ENCODE measurements at places on chromosomes 7 and 10.

GRCh38 chr7:1691601-1692514, 21.8 kb downstream of the ELFN1 start:
- no peak for DNase-seq

DNA sequence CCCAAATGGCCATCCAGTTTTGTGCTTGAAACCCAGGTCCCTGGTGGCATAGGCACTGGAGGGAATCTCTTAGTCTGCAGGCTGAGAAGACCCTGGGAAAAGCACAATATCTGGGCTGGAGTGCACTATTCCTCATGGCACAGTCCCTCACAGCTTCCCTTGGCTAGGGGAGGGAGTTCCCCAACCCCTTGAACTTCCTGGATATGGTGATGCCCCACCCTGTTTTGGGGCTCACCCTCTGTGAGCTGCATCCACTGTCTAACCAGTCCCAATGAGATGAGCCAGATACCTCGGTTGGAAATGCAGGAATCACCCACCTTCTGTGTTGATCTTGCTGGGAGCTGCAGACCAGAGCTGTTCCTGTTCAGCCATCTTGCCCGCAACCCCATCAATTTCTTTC, 19.8 kb upstream of the NAMPT start:
- DNase-seq, result no peak

GRCh38 chr7:87216701-87217508, 2.6 kb downstream of the TMEM243 start:
- no peak for DNase-seq

DNA sequence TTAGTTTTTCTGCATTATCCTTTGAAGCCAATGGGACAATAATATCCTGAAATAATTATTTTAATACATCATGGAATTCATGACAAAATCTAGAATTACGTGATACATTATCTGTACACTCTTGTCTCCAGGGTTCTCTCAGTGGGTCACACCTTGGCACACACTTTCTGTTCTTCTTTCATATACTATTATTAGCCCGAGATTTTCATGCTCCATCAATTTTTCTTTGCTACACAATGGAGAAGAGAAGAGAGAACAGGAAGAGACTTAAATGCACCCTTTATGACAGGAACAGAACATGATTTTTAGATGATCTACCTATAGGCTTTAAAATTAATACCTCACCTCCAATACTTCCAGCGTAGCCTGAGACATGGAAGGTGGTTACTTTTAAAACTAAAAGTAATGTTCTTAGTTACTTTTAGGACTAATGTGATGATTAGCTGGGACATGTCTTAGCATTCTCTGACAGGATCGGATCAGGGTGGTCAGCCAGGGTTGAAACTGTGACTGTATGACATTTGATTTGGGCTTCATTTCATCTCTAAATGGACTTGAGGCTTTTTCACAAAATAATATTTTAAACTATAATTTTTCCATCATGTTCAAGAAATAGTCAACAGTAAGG, 148.2 kb upstream of the WNT16 start:
- DNase-seq, result no peak

GRCh38 chr10:6918305-6918704, 338.2 kb upstream of the PRKCQ start:
- DNase-seq, result peak; percentile 67

DNA sequence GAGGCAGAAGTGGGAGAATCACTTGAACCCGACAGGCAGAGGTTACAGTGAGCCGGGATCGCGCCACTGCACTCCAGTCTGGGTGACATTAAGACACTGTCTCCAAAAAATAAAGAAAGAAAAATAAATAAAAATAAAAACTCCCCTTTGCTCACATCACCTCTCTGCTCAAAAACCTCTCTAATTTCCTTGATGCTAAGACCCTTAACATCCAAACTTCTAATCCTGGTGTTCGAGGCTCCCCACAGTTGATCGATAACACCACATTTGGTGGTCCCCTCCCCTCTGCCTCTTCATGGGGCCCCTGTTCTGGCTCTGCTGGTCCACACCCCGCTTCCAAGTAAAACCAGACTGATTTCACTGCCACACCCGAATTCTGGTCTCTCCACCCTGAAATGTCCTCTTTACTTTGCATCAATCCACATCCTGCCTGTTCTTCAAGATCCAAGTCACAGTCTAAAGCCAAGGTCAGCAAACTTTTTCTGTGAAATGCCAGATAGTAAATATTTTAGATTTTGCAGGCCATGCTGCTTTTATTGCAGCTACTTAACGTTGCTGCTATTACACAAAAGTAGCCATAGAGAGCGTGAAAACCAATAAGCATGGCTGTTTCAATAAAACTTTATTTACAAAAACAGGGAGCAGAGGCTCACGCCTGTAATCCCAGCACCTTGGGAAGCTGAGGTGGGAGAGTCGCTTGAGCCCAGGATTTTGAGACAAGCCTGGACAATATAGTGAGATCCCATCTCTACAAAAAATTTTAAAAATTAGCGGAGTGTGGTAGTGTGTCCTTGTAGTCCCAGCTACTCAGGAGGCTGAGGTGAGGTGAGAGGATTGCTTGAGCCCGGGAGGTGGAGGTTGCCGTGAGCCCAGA, 11.8 kb downstream of the MOSPD3 start:
- DNase-seq, result peak; percentile 90

- DNase-seq, result no peak
These were observed 87.6 kb downstream of the NOD1 start for GRCh38 chr7:30390736-30391636.

DNA sequence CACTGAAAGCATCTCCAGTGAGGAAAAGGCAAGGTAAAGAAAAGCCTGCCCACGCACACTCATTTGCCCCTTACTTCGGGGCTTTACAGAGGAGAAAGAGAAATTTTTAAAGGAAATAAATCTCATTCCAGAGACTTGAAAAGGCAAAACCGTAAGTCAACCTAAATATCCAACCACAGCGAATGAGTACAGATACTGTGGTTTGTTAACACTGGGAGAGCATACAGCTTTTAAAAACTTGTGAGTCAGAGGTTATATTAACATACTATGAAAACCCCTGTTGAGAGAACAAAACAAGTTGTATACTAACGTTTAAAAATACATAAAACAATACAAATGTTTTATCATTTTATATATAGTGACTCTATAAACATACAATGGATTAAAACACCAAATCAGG, 28.6 kb upstream of the ST7 start:
- no peak for DNase-seq

- DNase-seq, result peak; percentile 95
These were observed 13.4 kb downstream of the LRRC17 start for GRCh38 chr7:102925976-102926782.

GRCh38 chr7:74612015-74612829, 45.3 kb upstream of the GTF2I start:
- peak; percentile 29 for DNase-seq

- DNase-seq, result no peak
These were observed 43.2 kb downstream of the SVIL start for GRCh38 chr10:29591651-29591968.

- DNase-seq, result no peak
These were observed 80.7 kb downstream of the HIPK2 start for GRCh38 chr7:139697056-139697455.

- DNase-seq, result no peak
These were observed 146.0 kb downstream of the MYOF start for GRCh38 chr10:93336110-93336509.

DNA sequence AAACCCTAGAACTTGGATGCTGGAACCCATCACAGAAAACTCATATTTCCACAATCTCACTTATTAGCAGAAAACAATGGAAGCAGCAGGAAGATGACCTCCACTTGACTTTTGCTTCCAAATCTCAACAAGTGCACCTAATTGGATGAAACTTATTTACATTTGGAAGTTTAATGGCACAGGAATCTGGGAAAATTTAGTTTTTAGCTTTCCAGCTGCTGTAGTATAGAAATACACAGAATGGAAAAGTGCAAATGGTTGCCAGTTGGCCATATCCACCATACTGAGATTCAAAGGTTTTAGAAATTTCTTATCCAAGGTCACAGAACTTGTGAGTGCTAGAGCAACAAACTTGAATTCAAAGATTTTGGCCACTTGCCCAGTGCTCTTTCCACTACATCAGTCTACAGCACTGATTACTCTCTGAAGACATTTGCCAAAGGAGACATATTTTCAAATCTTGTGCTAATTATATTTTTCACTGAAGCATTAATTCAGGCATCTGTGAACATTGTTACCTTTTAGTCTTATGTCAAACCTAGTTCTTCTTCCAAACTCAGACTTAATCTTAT, 9.3 kb upstream of the AHR start:
- DNase-seq, result peak; percentile 59

- no peak for DNase-seq
These were observed 83.7 kb upstream of the KDM7A start for GRCh38 chr7:140260352-140261104.

GRCh38 chr10:14563359-14563940, 211.2 kb downstream of the FAM107B start:
- DNase-seq, result no peak

DNA sequence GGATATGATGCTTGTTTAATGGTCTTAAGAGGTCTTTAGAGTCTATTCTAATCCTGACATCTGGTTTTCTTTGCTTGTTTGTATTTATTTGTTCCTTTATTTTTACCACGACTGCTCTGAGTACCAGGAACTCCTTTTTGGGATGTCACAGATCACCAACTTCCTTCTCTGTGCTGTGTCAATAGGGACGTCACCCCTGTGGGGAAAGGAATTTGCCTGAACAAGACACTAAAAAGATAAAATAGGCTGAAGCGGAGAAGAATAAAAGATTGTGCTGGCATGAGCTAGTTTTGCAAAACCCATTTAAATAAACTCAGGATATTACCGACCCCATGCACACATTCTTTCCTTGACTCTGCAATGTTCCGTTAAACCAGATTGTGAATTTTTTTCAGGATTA, 27.7 kb downstream of the MGMT start:
- DNase-seq, result no peak

- no peak for DNase-seq
These were observed 72.3 kb upstream of the FAM13C start for GRCh38 chr10:59434463-59435321.

DNA sequence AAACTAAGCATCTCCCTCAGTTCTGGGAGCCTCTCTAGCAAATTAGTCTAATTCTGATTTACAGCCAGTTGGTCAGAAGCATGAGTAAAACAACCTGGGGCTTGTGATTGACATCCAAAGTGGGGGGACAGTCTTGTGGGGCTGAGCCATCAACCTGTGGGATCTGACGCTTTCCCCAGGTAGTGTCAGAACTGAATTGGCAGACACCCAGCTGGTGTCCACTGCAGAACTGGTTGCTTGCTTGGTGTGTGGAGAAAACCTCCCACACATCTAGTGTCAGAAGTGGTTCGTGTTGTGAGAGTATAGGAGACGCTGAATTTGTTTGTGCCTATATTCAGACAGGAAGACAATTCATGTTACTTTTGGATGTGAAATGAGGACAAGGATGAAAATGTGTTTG, 92.2 kb upstream of the PDCD4 start:
- no peak for DNase-seq

GRCh38 chr10:100774223-100774622, 28.8 kb downstream of the PAX2 start:
- DNase-seq, result no peak

DNA sequence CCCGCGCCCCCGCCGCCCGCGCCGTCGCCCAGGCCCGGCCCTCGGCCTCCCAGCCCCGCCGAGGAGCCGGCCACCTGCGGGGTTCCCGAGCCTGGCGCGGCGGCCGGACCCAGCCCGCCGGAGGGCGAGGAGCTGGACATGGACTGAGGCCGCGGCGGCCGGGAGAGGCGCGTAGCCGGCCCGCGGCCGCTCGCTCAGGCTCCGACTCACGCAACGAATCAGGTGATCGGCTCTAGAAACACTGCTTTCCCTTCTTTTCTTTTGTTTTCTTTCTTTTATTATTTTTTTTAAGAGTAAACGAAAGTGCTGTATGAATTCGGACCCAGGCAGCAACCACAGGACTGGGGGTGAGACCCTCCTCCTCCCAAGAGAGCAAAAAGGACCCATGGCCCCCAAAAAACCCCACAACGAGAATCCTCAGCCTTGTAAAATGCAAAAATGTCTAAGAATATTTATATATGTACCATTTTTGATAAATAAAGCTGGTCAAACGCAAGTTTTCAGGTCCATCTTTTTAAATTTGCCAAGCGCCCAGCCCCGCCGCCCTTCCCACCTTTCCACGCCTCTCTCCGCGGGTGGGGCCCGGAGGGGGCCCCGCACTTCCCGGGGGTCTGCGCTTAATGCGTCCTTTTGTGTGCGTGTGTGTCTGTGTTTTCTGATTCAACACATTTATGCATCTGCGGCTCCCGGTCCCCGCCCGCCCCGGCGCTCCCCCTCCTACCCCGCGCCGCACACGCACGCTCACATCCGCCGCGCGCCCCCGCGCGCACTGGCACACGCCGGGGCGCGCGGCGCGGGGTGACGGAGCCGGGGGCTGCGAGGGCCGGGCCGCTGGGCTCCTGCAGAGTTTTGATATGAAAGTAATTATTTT, 4.4 kb downstream of the UNCX start:
- no peak for DNase-seq

GRCh38 chr7:114084002-114084471, 165.2 kb upstream of the PPP1R3A start:
- no peak for DNase-seq

DNA sequence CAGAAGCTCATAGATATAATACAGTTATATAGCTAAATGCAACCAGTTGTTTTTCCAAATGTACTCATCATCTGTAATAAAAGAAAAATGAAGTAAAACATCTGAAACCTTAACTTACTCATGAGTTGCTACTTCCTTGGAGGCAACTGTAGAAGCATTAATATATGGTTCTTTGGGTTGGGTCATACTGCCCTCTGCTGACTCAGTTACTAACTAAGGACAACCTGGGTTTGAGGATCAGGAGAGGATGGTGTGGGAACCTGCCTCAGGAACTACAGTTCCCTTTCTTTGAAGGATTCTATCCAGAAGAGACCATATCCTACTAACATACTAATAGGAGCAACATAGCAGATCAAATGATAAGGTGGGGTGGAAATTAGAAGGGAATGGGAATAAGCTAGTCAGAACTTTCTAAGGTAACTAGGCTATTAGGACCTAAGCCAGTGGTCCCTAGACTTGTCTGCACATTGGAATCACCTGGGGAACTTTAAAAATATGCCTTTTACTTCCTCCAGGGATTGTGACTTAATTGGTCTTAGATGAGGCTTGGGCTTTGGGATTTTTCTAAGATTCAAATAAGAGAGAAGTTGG, 20.7 kb downstream of the COX15 start:
- peak; percentile 91 for DNase-seq
